ENCODE measurements at places on chromosomes 1 and 21. TPM values are rescaled to one million over a fixed set of nuclear protein-coding genes. Genes with fewer than 3 reads are reported as not detected.
A peak's percentile ranks its signal among the peaks of the same experiment; 100 is the strongest.

The KRTAP7-1 gene
- total RNA-seq: not detected

The CLCA4 gene
- 0.51 TPM for total RNA-seq

DNA sequence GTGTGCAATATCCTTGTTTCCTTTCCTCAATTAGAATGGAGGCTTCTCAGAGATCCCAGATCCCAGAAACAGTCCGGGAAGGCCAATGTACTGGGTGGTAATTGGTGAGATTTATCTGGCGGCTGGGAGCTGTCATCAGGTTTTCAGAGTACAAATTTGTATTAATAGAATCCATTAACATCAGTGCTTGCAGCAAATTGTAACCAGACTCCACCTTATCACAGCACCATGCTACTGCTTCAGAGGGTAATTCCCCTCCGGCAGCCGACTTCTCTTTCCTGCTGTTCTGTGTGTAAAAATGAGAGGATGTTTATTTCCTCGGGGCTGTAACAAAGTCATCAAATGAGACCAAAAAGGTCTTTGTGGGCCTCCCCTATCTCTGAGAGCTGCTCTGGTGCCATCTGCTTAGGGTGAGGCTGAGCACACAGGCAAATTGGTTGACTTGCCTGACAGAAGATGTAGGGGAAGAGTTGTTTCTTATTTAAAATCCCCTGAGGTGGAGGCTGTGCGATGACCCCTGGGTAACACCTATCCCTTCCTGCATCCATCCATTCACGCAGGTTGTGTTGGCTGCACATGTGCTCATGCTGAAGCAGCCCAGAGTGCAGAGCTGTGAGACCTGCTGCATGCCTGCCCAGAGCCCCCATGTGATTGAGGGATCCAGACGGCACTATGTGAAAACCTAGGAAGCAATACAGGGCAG, 19.2 kb downstream of the NFASC start:
- H3K27me3 ChIP-seq: peaks cover 45% of the 10 kb centered on the region
- DNase-seq: no peak
- peaks cover 32% of the 10 kb centered on the region for H3K4me1 ChIP-seq
- no peak overlapping the region for H3K27ac ChIP-seq
- H3K36me3 ChIP-seq: no peaks in the 10 kb centered on the region

DNA sequence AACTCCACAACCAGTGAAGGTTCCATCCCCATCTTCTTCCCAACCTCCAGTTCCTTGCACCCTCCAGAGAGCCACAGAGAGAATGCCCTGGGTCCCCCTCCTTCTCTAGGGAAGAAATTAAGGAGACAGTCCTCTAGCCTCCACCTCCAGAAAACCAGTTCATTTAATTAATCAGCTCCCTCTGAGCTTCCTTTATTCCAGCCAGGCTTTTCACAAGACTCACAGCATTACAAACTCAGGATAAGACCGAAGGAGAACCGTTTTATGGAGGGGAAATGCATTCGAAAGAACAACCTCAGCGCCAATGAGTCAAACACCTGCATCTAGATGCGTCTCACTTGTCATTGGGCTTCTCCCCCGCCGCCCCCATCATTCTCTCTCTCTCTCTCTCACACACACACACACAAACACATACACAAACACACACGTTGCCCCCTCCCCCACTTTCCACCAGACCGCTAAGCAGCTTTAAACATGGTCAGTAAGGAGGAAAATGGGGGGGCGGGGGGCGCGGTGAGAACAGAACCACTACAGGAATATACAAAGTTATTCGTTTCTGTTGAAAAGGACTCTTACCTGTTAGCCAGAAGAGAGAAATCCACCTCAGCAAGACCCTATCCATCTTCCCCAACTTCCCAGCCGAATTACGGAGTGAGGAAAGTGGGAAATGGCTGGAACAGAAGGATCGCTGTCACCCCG, 544 bp downstream of the ILDR2 start:
- H3K4me1 ChIP-seq: no peaks in the 10 kb centered on the region
- peak overlapping the region; percentile 29 for H3K27ac ChIP-seq
- DNase-seq: no peak
- peak overlapping the region; percentile 75 for H3K4me3 ChIP-seq
- peaks cover 43% of the 10 kb centered on the region for H3K27me3 ChIP-seq
- H3K36me3 ChIP-seq: no peaks in the 10 kb centered on the region
